ENCODE measurements at places on chromosomes 4 and X.

- no peak for DNase-seq
Measured at GRCh38 chr4:80788798-80789197, 241.7 kb upstream of the BMP3 start.

- DNase-seq, result peak; percentile 72
Measured at GRCh38 chr4:22515145-22515887, 550 bp downstream of the ADGRA3 start.

DNA sequence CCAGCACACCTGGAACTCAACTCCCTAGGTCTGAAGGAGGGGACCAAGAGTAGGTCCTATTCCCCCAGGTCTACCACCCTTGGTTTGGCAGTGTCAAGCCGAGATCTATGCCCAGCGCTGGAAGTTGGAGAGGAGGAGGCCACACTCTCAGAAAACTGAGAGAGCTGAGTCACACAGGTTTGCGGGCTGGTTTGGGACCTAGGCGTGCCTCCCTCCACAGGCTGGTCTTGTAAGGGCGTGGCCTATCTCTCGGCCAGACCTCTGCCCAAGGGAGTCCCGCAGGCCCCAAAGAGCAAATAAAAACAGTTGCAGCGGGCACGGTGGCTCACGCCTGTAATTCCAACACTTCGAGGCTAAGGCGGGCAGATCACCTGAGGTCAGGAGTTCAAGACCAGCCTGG lies 52.9 kb upstream of the INTU start:
- no peak for DNase-seq

DNA sequence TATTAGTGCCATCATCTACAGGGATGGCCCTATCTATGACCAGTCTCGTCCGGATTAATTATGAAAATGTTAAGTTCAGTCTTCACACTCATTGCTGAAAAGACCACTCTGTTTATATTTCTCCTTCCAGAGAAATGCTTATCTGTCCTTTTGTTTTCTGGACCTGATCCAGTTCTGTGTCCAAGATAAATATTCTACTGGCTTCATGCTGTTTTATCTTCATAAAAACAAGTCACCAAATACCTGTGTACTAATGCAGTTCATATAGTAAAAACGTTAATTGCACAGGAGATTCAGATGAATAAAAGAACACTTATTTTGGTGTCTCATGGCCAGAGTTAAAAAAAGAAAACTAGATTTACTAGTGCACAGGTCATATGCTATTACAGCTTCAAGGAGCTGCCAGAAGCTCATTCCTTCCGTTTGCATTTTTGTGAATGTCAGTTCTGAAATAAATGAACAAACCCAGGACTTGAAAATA lies 17.3 kb downstream of the FNIP2 start:
- DNase-seq, result no peak

- no peak for DNase-seq
Measured at GRCh38 chr4:47002580-47002979, 9.2 kb upstream of the GABRA4 start.

DNA sequence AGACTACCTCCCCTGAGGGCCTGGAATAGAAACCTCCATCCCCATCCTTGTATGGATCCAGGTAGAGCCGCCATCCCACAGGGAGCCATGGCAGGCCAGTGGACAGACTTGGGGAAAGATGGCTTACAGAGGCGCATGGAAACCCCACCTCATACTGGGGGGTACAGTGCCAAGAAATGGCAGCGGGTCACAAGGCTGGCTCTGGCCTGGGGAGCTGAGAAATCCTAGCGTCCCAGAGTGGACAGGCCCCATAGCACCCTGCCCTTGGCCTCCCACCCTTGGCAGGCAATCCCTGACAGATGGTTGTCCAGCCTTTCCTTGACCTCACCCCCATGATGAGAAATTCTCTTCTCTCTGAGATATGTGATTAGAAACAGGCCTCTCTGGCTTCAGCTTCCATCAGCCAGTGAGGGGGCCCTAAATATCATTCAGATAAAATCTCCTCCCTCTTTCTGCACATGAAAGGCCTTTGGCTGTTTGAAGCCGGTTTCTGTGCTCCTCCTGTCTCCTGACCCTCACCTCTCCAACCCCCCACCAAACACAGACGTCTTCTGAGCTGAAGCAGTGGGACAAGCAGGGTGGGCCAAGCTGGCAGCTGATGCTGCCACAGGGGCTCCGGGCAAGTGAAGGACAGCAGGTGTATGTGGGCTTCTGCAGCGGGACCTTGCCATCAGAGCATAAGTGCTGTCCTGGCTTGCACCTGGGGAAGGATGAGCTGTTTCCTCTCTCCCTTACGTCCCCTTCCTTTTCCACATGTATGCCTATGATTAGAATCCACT lies 204.4 kb upstream of the MAMLD1 start:
- DNase-seq, result no peak

GRCh38 chrX:3712870-3713224 lies 602 bp downstream of the PRKX start:
- DNase-seq, result peak; percentile 70

GRCh38 chr4:153535772-153536513 lies 69.8 kb downstream of the TMEM131L start:
- no peak for DNase-seq

GRCh38 chr4:168979338-168979737 lies 30.7 kb downstream of the CBR4 start:
- DNase-seq, result no peak

DNA sequence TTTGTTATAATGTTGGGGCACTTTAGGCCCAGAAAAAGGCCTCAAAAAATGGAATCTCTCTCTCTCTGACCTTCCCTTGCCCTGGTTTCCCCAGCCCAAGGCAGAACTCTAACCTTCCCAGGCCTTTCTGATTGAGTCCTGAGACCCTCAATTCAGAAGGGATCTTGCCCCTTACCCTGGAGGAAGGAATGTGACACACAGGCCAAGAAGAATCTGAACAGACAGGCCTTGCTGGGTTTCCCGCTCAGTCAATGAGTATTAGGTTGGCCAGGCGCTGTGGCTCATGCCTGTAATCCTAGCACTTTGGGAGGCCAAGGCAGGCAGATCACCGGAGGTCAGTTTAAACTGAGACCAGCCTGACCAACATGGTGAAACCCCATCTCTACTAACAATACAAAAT lies 27.6 kb downstream of the ELOVL6 start:
- DNase-seq, result no peak

GRCh38 chrX:1493412-1493811 lies 40.7 kb upstream of the ASMTL start:
- DNase-seq, result no peak

- no peak for DNase-seq
Measured at GRCh38 chrX:38560776-38561125, 591 bp upstream of the TSPAN7 start.

DNA sequence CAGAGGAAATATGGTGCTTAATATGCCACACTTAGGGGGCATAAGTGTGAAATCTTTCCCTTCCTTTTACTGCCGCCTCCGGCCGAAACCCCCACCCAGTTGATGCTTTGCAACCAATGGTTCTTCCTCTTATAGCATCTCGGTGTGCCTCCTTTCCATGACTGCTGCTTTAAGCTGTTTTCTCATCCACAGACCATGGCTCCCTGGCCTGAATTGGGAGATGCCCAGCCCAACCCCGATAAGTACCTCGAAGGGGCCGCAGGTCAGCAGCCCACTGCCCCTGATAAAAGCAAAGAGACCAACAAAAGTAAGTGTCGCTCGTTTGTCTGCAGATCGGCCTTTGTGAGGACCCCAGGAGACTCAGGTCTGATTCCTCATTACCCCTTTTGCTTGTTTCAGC lies 6.7 kb downstream of the SLC34A2 start:
- no peak for DNase-seq

DNA sequence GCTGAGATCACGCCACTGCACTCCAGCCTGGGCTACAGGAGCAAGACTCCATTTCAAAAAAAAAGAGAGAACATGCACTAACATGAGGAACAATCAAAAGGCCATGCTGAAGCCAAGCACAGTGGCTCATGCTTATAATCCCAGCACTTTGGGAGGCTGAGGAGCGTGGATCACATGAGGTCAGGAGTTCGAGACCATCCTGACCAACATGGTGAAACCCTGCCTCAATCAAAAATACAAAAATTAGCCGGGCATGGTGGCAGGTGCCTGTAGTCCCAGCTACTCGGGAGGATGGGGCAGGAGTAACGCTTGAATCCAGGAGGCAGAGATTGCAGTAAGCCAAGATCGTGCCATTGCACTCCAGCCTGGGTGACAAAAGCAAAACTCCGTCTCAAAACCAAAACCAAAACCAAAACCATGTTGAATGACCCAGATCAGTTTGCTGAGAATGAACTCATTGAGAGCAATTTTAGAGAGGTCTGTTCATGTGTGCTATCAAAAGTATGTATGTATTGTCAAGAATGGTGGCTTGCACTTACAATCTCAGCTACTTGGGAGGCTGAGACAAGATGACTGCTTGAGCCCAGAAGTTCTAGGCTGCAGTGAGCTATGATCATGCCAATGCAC lies 44.8 kb downstream of the PDS5A start:
- DNase-seq, result peak; percentile 25

- DNase-seq, result no peak
Measured at GRCh38 chr4:123170843-123171242, 225.8 kb upstream of the SPRY1 start.

GRCh38 chr4:183264614-183265013 lies 55.5 kb downstream of the CLDN22 start:
- DNase-seq, result no peak

- no peak for DNase-seq
Measured at GRCh38 chrX:10133980-10134676, 22.6 kb upstream of the CLCN4 start.

DNA sequence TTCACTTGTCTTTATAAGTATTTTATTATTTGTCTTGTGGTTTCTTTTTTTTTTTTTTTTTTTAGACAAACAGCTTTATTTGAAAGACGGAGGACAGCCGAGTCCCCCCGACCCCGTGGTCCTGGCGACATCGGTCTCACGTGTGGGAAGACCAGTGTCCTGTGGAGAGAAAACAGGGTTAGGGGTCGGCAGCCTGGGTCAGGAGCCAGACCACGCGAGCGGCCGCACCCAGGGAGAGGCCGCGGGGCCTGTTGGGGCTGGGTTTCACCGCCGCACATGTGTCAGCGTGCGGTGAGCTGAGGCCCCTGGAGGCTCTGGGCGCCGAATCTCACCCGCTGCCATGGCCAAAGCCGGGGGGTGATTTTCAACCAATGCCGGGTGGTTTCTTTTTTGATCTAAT lies 17.8 kb upstream of the RAB33B start:
- DNase-seq, result no peak

- DNase-seq, result no peak
Measured at GRCh38 chr4:3710451-3711182, 55.6 kb upstream of the ADRA2C start.

GRCh38 chr4:169098532-169098931 lies 88.5 kb upstream of the CBR4 start:
- DNase-seq, result no peak

DNA sequence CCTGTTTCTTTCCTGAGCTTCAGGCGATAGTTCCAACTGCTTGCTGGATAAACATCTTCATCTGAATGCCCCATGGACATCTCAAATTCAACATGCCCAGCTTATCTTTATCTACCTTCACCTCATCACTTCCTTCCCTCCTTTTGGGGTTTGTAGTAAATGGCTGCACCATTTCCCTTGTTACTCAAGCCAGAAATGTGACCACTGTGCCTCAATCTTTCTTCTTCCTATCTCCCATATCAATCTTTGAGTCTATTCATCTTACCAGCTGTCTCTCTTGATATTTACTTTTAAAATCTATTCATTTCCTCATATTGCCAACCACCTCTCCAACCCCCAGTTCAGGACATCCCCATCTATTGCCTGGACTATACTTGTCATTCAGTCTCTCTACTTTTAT lies 155.4 kb downstream of the PPA2 start:
- DNase-seq, result no peak

- no peak for DNase-seq
Measured at GRCh38 chr4:150072906-150073714, 5.1 kb upstream of the DCLK2 start.

DNA sequence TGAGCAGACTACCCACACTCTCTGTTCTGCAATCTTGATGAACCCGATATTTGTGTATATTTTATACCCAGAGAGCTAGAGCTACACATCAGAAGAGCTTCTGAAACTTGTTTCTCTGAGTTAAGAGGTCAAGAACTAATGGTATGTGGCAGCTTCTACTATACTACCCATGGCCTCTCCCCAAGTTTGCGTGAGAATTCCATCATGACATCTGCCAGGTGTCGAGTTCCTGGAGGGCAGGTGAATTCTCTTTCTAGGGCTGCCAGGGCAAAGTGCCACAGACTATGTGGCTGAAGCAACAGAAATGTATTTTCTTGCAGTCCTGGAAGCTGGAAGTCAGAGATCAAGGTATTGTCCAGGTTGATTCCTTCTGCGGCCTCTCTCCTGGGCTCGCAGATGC lies 4.4 kb downstream of the SORCS2 start:
- peak; percentile 13 for DNase-seq

- no peak for DNase-seq
Measured at GRCh38 chrX:125424536-125424935, 104.9 kb downstream of the TEX13C start.

GRCh38 chr4:76779740-76780459 lies 118.0 kb downstream of the SOWAHB start:
- no peak for DNase-seq

GRCh38 chr4:81454499-81454898 lies 17.2 kb downstream of the RASGEF1B start:
- DNase-seq, result no peak

- no peak for DNase-seq
Measured at GRCh38 chr4:166816890-166817289, 417.4 kb downstream of the SPOCK3 start.

DNA sequence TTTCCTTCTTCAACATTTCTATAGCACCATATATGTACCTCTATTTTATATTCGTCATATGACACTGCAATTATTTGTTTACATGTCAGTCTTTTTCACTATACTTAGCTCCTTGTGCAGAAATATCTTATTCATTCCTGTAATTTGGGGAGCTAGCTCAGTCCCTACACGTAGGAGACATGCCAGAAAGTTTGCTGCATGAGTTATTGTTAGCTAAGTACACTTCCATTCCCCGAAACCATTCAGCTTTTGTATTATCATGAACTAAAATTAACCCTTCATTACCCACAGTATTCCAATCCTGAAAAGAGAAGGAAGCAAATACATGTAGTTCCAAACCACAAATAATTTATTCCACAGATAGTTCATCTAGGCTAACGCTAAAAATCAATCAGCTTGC lies 10.2 kb downstream of the CBR4 start:
- no peak for DNase-seq

DNA sequence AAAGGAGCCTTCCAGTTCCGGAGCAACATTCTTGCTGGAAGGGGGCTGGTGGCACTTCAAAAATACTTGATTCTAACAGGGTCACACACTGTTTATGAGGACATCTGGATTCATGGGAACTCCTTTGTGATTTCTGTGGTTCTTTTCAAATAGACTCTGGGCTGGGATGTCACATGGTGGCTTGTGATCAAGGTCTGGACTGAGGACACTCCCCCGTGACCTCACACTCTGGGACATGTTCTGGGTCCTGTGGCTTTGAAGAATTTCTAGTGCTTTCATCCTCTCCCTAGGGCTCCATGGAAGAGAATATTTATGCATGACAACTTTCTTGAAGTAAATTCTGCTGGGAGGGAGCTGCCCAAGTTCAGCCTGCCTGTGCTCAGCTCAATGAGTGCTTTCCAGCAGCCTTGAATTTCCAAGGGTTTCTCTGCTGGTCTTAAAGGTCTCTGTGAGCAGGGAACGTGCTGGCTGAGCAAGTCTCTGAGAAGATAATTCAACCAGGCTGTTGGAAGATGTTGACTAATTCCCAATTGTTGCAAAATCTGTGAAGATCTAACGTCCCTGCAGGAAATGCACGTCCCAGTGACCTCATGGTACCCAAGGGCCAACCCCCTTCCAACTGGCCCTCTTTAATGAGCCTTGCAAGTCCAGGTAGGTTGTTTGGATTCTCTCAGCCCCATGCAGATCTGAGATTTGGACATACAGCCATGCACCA lies 36.3 kb downstream of the GPR143 start:
- DNase-seq, result no peak

GRCh38 chr4:89331686-89332544 lies 24.3 kb upstream of the GPRIN3 start:
- no peak for DNase-seq
